ENCODE measurements at places on chromosomes 2 and 18.

DNA sequence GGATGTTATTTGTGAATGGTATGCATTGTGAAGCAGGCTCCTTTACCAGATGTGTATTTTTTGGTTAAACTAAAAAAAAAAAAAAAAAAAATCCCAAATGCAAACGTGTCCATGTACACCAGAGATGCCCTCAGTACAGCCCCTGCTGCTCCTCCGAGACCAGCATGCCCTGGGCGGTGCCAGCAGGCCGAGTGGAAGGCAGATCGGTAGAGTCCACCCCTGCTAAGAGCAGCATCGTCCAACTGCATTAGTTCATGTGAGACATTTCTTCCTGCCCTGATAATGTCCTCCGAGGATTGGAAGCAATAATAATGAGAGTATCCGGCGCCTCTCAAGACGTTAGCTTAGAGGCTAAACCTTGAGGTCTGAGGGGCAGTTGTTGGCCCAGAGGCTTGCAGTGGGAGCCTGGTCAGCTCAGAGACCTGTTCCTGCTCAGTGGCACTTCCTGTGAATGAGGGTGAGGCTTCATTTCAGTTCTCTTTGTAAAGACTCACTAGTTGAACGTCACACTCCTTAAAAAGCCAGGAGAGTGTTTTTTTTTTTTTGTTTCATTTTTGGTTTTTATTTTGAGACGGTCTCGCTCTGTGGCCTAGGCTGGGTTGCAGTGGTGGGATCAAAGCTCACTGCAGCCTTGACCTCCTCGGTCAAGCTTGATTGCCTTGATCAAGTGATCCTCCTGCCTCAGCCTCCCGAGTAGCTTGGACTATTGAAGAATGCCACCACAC, 5.6 kb downstream of the SLC66A3 start:
- DNase-seq = no peak

GRCh38 chr2:162704496-162704895, 134.1 kb downstream of the KCNH7 start:
- no peak for DNase-seq

DNA sequence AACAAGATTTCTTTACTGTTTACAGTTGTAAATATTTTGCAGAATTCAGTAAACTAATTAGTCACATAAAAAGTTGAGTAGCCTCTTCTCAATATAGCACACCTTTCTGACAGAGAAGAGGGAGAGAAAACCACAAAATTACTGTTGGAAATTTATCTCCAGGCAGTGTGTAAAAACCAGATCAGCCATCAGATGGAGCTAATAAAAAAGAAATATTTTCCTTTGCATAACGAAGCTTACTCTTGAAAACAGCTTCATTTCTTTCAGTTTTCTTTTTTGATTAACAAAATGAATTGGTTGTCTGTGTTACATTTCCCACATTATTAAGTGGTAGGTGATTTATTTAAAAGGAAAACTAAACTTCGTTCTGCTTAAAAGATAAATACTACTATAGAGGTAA, 259.3 kb upstream of the KCNJ3 start:
- no peak for DNase-seq

DNA sequence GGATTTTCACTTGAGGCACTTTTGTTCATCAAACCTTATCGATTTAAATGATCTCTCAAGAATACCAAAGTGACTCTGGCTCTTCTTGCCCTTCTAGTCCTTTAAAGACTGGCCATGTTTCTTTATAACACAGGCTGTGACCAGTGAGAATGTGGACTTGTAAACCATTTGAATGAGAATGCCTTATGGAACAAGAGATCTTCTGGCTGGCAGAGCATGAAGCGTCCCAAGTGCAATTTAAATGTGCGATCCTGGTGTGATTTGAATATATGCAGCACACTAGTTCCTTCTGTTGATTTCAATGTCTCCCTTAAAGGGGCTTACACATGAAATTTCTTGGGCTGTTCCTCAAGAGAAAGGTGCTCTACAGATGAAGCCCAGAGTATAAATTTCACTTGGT, 262.4 kb upstream of the CCDC68 start:
- DNase-seq = no peak

DNA sequence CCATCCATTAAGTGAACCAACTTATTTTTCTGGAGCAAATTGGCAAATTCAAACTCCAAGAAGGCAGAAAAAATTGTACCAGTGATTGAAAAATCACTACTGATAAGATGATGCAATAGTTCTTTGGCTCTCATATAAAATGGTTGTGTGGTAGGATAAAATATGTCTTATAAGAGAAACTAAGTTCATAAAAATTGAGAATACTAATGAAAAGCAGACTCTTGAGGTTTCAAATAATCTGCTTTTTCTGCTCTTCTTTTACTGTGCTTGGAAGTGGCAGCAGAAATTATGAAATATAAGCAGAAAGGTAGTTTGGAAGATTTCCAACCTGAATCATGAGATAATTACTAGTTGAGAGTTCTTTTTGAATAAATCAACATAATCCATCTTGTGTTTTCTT, 61.9 kb downstream of the PPP1R1C start:
- DNase-seq = no peak

GRCh38 chr2:9378433-9379390, 44.6 kb downstream of the ITGB1BP1 start:
- DNase-seq = no peak

DNA sequence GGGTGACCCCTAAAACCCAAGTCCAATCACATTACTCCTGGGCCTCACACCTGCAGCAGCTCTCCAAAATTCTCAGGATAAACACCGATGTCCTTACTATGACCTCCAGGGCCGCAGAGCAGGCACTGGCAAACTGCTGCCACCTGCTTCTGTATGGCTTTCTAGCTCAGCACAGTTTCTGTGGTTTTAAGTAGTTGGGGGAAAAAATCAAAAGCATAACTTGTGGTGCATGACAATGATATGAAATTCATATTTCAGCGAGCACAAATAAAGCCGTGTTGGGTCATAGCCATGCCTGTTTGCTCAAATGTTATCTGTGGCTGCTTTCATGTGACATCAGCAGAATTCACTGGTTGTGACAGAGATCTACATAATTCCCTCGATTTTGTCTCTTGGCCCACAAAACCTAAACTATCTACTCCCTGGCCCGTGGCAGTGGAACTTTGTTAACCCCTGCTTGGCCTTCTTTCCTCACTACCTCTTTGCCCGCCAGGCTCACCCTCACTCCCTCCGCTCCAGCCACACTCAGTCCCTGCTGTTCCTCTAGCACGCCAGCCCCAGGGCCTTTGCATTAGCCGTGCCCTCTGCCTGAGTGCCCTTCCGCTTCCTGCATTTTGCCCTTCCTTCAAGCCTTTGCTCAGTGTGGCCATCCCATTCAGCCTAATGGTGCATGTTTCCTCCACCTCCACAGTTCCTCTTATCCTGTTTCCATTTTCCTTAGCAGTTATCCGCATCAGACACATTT, 108.3 kb downstream of the AGAP1 start:
- no peak for DNase-seq

- no peak for DNase-seq
Observed at GRCh38 chr2:20282916-20283592, 58.1 kb upstream of the SDC1 start.

DNA sequence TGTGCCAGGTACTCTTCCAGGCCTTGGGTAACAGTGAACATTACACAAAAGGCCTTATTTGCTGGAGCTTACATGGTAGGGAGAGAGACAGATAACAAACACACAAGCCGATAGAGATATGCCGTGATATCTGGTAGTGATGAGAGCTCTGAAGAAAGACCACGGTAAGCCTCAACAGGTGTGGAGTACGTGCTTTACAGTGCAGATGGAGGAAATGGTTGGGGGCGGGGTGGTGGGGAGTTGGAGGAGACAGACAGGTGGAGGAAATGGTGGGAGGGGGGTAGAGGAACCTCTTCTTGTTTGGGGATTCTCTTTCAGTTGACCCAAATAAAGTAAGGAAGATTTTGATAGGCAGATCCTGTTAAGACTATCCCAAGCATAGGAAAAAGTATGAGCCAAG, 141.1 kb upstream of the ALPP start:
- no peak for DNase-seq

GRCh38 chr18:49968644-49969309, 155.4 kb upstream of the ACAA2 start:
- DNase-seq = no peak

DNA sequence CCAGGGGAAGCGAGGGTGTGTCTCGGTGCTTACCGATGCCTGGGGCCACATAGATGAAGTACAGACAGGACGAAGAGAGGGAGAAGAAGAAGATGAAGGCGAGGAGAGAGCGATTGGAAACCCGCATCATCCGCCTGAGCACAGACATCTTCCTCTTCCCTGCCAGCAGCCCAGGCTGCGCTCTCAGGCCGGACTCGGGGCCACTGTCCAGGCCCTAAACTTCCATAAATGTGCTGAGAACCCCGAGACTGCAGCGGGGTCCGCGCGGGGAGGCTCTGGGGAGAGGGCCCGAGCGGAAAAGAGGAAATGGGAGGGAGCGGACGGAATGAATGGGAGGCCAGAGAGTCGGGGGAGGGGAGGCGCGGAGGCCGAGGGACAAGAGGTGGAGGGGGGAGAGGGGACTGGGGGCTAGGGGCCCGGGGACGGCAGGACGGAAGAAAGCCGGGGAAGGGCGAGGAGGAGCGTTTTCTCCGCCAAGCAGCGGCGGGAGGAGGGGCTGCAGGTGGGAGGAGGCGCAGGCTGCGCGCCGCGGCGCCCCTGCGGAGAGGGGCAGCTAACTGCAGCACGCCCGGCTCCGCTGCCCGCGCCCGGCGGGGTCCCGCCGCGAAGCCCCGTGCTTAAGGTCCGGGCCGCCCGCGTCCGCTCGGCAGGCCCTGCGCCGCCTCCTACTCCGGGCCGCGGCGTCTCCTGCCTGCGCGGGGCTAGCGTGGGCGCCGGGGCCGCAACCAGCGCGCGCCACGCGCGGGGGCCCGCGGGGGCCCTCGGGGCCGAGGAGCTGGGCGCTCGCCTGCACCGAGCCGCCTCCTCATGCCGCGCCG, at the start of gene B4GALT6:
B4GALT6 (minus strand) TSS at position 303 of the 818 bp plus-strand sequence; CDS start at position 148, 155 bp downstream.
- peak; percentile 9 for DNase-seq

DNA sequence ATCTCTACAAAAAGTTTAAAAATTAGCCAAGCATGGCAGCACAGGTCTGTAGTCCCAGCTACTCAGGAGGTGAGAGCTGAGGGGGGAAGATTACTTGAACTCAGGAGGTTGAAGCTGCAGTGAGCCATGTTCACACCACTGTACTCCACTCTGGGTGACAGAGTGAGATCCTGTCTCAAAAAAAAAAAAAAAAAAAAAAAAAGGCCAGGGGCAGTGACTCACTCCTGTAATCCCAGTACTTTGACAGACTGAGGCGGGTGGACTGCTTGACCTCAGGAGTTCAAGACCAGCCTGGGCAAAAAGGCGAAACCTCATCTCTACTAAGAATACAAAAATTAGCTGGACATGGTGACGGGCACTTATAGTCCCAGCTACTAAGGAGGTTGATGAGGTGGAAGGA, 37.0 kb downstream of the PUM2 start:
- DNase-seq = no peak

GRCh38 chr18:46320928-46321711, 216.9 kb downstream of the HAUS1 start:
- DNase-seq = no peak

- DNase-seq = no peak
Observed at GRCh38 chr2:240762249-240762648, 57.8 kb downstream of the KIF1A start.

DNA sequence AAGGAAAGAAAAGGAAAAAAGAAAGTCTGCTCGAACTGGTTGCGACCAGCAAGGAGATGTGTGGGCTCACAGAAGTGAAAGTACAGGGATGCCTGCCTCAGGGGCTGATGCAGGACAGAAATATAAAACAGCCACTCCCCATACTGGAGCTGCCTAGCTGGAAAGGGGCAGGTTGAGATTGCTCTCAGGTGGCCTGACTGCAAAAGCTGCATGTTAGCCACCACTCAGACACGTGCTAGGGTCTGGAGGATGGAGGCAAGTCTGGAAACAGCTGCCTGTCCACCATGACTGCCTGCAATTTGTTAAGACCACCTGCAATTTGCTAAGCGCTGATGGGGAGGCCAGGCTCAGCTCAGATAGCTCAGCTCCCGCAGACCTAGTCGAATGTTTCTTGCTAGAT, 17.9 kb downstream of the B3GNT7 start:
- no peak for DNase-seq

DNA sequence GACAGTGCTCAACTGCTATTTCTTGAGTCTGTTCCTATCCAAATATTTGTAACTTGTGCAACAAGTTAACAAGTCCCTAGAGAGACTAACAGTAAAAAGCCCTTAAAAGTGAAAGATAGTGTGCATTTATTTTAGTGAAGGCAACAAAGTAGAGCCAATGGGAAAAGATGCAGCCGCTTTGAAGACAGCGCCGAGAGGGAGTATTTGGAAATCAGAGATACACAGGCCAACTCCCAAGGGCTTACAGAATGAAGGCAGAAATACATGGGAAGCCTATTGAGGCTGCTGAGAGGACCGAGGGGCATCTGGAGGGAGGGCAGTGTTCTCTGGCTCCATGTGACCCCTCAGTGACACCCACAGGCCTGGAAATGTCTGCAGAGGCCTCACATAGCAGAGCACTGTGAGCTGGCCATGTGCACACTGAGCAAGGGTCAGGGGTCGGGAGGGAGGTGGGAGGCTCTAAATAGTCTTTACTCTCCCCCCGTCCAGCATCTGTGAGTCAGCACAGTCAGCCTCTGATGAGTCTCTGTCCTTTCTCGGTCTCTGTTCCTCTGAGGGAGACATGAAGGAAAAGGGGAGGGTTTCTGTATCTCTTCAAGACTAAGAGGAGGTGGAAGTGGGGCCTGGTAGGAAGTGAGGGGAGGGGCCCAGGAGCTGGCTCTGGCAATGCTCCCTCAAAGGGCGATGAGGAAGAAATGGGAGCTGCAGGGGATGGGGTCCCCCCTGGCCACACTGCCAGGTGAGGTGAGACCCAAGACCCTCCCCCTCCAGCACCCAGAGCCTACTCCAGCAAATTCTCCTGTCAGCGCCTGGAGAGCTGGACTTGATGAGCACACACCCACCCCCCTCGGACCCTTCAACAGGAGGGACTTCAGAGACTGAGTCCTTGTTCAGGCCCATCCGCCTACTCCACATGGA, 133.6 kb downstream of the SP3 start:
- DNase-seq = no peak

DNA sequence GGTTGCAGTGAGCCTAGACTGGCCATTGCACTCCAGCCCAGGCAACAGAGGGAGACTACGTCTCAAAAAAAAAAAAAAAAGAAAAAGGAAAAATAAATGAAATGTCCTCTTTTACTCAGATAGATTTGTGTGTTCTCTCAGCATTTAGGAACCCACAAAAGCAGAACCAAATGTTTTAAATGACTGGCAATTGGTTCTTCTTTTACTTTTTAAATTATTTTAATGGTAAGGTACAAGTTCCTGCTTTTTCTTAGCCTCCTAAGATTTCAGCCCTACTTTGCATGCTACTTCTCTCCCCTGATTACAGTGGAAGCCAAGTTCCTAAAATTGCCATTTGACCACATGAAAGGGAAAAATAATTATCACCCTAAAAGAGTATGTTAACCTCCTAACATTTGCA, 23.5 kb downstream of the SRSF7 start:
- no peak for DNase-seq

- no peak for DNase-seq
Observed at GRCh38 chr2:200353874-200354273, 47.4 kb downstream of the SPATS2L start.

- DNase-seq = no peak
Observed at GRCh38 chr18:48649231-48649630, 110.4 kb downstream of the CTIF start.

All from stimulated activated CD4-positive, alpha-beta T cell treated with anti-CD3 and anti-CD28 coated beads, Interleukin-1b, Interleukin-23, amount 100 ng/mL, for 48 hours (primary cell).